ENCODE measurements at places on chromosomes 7 and 10.

GRCh38 chr10:96299383-96299782, 4.9 kb upstream of the DNTT start:
- no peak for DNase-seq

GRCh38 chr10:71319800-71320392, 837 bp downstream of the SLC29A3 start:
- no peak for DNase-seq

DNA sequence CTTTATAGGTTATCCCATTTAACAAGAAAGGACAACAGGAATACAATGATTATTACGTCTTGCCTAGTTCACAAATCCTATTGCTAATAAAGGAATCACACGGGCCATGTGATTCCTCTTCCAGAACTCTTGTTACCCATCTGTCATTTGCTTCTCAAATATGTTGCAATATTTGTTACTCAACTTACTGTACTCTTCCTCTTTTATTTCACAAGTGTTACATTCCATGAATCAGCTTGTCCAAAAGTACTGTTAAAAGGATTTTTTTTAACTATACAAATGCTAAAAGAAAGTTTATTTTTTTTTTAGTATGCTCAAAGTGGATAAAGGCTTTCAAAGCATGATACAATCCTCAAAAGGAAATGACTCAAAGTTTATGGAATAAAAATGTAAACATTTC, 3.9 kb upstream of the CD36 start:
- no peak for DNase-seq

DNA sequence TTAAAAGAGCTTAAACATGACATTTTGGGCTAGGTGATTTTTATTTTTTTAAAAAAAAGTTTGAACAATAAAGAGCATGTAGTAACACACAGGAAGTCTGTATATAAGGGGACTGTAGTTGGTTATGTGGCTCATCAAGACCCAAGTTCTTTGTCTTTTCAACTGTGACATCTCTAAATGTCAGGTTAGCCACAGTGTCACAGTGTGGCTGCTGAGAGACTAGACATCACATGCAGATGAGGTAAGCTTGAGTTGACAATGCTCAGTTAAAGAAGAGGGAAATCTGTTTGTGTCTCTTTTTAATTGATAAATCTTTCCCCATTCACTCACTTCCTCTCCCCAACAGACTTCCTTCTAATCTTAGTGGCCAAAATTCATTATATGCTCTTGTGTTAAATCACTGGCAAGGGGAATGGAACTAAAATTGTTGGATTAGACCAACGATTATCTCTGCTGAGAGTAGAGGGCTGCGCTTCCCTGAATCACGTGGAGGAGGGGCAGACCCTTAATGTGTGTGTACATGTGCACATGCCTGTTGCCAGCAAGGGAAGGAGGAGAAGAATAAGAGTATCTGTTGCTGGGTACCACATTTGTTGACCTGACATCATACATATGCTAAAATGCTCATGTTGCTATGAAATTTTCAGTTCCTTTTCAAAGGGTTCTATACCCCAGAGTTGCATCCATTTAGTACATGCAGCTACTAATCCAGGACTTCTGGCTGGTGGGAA, 78.3 kb downstream of the MMRN2 start:
- DNase-seq, result no peak

- DNase-seq, result no peak
Measured at GRCh38 chr7:129642871-129643549, 31.5 kb downstream of the NRF1 start.
